ENCODE measurements at places on chromosomes 16 and 17.

GRCh38 chr16:85750827-85751697 lies at the start of gene C16orf74:
TSS of gene C16orf74 (minus strand) at chr16:85751096. CDS start at chr16:85735217, 15,879 bp downstream.
- DNase-seq, result peak; percentile 80

- DNase-seq, result no peak
These were observed 555 bp downstream of the TTYH2 start for GRCh38 chr17:74213861-74214391.

- no peak for DNase-seq
These were observed 452.0 kb downstream of the SOX9 start for GRCh38 chr17:72572604-72573491.

GRCh38 chr17:10729334-10730193 lies at the start of gene TMEM220:
TSS of gene TMEM220 (minus strand) at chr17:10730023. CDS start at chr17:10729851, 172 bp downstream.
- peak; percentile 38 for DNase-seq

DNA sequence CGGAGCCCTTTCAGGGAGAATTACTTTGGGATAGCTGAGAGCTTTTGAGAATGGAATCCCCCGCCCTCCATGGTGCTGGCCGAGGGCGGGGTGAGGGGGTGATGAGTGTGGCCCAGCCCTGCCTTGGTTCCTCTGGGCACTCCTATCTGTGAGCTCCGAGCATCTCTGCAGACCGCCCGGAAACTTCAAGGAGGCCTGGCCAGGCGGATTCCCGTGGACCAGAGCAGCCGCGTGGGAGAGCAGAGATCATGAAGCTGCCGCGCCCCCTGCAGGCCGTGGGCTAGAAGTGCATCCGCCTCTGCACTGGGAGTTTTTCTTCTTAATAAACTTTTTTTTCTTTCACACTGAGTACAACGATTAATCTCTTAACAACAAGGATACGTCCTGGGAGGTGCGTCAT lies 392.9 kb upstream of the EEF2KMT start:
- DNase-seq, result peak; percentile 69

DNA sequence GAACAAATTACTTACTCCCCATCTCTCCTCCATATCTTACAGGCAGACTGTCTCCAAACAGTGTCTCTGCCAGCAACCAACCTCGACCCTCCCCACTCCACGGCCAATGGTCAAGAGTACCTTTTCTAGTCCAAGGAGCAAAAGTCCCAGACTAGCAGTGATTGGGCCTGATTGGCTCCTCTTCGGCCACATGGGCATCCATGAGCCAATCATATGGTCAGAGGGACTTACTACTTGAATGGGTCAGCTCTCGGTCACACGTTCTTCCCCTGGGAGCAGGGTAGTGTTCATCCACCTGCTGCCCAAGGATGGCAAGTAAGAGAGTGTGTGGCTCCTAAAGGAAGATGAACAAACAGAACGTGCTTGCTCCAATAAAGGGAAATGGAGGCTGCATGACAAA lies 84.6 kb downstream of the C16orf78 start:
- DNase-seq, result no peak

DNA sequence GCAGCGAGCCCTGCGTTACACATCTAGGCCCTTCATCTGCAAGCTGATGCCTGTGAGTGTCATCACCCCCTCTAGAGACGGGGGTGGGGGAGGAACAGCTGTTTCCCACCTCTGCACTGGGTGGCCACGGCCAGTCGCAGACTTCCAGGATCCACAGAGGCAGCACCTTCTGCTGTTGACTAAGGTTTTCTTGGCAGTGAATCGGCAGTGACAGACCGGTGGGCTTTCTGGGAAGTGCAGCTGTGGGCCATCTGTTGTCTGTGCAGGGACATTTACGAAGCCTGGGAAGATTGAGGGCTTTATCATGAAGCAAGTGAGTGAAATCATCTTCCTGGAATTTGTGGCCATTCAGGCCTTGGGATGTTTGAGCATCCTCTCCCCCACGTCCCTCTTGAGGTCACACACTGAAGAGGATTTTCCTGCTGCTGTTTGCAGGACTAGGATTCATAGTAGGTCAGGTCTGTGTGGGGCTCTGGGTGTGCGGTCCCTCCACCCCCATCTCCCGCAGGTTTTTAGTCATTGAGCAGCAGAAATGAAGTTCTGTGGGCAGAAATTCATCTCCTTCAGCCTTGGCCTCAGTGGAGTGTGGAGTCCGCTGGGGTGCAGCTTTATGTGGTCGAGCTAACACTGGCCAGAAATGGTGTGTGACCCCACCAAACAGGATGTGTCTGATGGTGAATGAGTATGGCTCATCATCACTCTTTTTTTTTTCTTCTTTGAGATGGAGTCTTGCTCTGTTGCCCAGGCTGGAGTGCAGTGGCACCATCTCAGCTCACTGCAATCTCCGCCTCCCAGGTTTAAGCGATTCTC lies 12.0 kb downstream of the PGS1 start:
- DNase-seq, result peak; percentile 36

DNA sequence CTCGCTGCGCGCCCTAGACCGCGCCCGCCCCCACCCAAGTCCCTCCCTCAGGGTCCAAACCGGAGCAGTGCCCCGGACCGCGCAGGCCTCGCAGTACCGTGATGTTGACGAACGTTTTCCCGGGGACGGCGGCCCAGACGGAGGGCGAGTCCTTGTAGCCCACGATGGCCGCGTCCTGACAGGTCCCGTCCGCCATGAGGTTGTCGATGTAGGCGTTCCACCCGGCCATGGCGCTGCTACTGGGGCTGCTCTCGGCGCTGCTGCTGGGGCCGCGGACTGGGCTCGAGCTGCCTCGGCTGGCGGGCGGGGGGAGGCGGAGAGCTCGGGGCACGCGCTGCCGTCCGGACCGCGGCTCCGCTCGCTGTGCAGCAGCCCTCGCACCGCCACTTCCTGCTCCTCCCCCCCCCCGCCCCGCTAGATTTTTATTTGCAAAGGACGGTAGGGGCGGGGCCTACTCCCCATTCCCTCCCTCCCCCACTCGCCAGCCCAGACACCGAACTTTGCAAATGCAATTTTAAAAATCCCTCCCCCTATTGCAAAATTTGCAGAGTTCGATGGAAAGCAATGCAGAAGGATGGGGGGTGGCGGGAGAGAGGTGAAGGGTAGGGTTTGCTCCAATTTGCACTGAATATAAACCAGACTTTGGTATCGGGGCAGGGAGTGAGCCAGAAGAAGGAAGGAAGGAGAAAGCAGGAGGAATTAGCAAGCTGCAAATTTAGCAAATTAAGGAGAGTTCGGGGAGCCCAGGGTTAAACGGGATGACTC lies at the start of gene PFN1:
PFN1 (minus strand) TSS at position 365 of the 765 bp plus-strand sequence; CDS start at position 229, 136 bp downstream.
- DNase-seq, result peak; percentile 80

DNA sequence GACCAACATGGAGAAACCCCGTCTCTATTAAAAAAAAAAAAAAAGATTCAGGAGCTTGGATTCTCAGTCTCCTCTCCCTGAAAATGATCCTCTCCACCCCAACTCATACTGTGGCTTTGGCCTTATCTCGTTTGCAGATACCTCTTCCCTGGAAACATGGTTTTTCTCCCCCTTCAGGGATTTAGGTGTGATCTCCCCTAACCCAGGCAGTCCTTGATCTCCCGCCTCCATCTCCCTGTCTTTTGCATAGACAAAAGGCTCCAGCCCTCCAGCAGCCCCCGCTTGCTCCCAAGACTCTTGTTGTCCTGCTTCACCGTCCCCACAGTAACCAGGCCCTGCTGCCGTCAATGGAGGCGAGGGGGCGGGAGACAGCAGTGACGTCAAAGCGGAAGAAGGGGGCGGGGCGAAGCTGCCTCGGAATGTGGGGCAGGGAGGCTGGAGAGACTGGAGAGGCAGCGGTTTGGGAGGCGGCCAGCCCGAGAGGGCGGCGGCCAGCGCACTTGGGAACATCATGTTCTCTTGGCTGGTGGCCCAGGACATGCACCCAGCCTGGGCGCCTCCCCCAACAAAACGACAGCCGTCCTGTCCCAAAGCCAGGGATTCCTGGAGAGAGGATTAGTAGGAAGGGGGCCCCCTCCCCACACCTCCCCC lies 1.9 kb upstream of the PER1 start:
- peak; percentile 73 for DNase-seq

DNA sequence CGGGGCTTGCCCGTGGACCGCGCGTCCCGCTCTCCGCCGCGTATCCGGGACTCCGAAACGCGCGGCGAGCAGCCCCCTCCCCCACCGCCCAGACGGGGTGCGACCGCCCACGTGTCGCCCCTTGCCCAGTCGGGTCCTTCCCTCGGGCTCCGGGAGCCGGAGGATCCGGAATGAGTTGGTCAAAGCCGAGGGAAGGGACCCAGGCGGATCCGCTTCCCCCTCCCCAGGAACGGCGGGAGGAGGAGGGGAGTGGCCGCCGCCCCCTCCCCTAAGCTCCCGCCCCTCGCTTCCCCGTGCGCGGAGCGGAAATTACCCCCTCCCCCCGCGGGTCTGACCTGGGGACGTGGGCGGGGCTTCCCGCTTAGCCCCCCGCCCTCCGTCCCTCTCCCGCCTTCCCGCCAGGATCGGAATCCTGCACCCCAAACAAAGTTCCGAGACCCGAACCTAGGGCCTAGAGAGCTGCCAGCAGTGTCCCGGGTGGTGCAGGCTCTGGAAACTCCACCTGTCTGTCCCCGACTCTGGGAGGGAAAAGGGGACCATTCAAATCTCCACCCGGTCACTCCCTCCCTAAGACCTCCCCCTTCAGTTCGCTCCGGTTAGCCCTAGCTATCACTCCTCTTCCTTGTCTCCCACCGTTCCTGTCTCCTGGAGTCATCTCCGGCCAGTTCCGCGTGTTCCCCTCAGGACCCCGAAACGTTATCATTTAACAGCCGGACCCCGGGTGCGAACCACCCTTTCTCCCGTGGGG lies 1.0 kb upstream of the IGF2BP1 start:
- DNase-seq, result peak; percentile 86

GRCh38 chr16:31181102-31181830 lies 1.3 kb downstream of the FUS start:
- DNase-seq, result no peak

GRCh38 chr17:20986767-20987510 lies 55.9 kb downstream of the USP22 start:
- no peak for DNase-seq

DNA sequence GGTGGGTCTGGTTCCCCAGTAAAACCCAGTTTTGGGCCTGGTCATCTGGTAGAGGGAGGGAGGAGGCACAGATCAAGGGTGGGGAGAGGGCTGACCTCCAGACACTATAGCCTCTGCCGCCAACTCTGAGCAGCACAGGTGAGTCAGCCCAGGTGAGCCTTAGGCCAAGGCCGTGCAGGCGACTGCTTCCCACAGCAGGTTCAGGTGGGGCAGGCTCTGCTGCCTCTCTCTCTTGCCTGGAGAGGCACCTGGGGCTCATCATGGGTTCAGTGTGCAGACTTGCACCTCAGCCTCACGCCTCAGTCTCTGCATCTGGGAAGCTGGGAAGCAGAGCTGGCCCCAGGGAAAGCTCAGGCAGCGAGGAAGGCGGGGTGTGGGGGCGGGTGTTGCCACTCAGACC lies 37.8 kb upstream of the IL34 start:
- DNase-seq, result no peak

- DNase-seq, result no peak
These were observed 68.8 kb downstream of the ABR start for GRCh38 chr17:1110862-1111598.

DNA sequence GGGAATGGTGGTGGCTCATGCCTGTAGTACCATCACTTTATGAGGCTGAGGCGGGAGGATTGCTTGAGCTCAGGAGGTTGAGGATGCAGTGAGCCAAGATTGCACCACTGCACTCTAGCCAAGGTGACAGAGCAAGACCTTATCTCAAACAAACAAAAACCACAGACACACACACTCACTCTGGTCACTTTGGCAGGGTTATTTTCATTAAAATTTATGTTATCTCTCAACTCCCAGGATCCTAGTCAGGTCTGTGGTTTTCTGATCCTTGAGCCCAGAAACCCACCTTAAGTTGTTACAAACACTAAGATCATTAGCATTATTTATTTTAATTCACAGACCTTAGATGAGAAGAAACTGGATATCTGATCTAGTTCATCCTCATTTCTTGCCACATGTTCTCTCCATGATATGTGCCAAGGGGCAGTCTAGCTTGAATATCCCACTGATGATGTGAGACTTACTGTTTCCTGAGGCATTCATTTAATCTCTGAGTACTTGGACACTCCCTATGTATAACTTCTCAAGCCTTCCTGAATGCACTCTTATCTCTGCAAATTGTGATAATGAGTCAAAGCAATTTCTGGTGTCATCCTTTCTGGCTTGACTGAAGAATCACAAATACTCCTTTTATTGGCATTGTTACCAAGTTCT lies 9.6 kb downstream of the ABHD15 start:
- DNase-seq, result no peak

- no peak for DNase-seq
These were observed 7.3 kb downstream of the RGS11 start for GRCh38 chr16:268141-269053.

DNA sequence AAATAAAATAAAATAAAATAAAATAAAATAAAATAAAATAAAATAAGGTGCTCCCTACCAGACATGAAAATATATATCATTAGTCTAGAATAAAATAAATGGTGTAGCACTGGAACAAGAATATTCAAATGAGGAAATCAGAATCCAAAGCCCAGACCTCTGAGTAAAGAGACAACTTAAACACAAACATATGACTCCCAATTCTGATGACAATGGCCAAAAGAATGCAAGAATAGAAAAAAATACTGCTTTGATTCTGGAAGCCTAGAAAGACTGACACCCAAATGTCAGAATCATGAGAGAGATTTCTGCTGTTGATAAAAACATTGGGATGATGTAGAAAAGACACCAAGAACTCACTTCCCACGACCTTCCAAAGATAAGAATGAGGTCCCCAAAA lies 27.9 kb downstream of the MYOCD start:
- DNase-seq, result no peak

DNA sequence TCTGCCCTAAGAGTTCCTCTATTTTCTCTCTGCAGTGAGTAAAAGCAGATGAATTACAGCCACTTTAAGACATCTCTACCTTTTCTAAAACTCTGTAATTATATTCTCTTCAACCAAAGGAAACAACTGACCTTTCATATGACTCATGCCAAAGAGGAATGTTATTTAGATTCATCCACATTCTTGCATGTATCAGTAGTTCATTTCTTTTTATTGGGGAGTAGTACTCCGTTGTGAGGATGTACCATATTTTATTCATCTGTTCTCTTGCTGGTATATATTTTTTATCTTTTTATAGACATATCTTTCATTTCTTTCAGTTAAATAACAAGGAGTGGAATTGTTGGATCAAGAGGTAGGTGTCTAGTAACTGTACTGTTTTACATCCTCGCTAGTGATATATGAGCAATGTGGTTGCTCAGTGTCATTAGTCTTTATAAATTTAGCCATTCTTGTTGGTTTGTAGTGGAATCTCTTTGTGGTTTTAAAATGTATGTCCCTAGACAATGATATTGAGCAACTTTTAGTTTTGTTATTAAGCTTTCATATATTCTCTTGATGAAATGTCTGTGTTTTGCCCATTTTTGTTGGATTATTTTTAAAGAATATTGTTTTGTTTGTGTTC lies 7.8 kb upstream of the MYH8 start:
- DNase-seq, result no peak

DNA sequence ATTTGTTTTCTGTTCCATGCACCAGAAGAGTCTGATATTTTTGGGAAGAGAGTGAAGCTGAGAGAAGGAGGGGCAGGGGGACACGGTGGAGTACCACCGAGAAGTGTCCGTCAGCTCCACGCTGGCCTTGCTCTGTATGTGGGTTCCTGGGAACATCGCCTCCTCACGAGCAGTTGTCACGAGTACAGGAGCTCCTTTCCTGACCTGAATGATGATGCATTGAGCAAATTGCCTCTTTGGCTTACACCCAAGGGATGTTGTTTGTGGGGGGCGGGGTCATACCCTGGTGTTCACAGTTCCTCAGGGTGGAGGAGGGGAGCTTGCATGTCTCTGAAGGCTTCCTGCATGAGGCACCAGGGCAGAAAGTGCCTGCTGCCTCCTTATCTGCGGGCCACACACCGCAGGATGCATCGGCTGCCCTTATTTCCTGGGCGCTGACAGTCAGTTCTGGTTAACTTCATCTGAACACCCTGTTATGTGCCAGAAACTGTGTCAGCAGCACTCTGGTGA lies 36.2 kb downstream of the RGS9 start:
- DNase-seq, result no peak

All from HEK293T (cell line).